Suppressor macrophage treated with lipopolysaccharide for 1 hour (primary cell): ENCODE measurements at places on chromosomes 3 and 15.

GRCh38 chr3:81871358-81872155 lies 110.1 kb upstream of the GBE1 start:
- DNase-seq: peak; percentile 25

DNA sequence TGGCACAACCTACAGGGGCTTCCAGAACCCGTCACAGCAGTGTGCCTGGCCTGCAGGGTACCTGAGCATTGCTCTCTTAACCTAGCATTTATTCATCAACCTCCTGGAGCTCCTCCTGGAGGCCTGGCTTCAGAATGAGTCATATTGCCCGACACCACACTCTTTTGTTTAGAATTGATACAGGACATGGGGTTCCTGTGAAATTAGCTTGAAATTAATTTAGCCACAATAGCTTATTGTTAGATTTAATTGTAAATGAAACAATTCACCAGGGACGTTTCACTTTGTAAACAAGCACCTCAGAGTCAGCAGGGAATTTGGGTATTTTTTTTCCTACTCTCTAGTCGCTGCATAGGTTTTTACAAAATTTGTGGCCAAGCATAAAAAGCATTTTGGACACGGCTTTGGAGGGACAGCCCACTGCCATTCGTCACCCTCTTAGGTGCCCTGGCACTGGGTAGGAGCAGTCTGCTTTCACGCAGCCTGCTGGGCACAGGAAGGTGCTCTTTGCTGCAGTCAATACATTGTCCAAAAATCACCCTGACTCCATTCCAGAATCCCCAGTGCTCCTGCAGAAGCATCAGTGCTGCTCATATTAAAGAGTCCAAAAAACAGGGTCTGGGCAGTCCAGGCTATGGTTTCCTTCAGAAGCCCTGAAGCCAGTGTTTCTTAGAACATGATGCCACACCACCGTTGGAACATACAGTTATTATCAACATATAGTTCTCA lies 60.8 kb upstream of the MEF2A start:
- DNase-seq: no peak

- no peak for DNase-seq
Measured at GRCh38 chr3:22439626-22440025, 688.6 kb upstream of the ZNF385D start.

GRCh38 chr3:20047341-20047779 lies 7.1 kb downstream of the KAT2B start:
- no peak for DNase-seq
